ENCODE measurements at places on chromosomes 3 and 15.

DNA sequence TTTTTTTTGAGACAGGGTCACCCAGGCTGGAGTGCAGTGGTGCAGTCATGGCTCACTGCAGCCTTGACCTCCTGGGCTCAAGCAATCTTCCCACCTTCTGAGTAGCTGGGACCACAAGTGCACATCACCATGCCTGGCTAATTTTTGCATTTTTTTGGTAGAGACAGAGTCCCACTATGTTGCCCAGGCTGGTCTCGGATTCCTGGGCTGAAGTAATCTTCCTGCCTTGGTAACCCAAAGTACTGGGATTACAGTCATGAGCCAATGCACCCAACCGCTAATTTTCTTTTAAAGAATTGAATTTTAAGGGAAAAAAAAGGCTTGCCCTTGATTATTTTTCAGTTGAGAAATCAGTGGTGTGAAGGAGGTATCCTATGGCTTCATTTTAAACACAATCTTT is 334.0 kb downstream of the SOX2 start:
- no peak for DNase-seq

GRCh38 chr3:184526088-184526433 is 35.5 kb upstream of the EPHB3 start:
- DNase-seq = no peak

DNA sequence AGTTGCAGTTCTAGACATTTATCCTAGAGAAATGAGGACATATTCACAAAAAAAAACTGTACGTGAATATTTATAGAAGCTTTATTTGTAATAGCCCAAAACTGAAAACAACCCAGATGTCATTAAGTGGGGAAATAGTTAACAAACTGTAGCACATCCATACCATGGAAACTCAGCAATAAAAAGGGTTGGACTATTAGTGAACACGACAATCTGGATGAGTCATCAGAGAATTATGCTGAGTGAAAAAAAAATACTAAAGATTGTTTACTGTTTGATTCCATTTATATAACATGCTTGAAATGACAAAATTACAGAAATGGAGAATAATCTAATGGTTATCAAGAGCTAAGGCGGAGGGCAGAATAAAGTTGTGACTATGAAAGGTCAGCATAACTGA is 59.5 kb downstream of the CPA3 start:
- DNase-seq = no peak

DNA sequence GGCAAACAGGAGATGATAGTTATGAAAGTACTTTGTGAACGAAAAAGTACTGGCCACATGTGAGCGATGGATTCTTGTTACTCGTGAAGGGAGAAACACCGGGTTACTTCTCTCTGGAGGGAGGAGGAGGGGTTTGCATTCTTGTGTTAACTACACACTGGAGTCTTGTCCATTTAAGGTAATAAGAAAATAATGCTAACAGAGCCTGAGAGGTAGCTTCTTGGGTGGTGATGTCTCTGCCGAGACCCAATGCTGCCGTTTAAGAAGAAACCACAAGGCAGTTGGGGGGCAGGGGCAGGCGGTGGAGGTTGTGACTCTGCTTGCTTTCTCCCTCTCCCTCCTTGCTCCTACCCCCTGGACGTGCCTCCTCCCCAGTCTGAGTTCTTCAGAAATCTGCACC is 100.9 kb upstream of the ROPN1 start:
- no peak for DNase-seq
